ENCODE measurements at places on chromosomes 11 and 22. TPM values are rescaled to one million over a fixed set of nuclear protein-coding genes. Genes with fewer than 3 reads are reported as not detected.

GRCh38 chr11:6630632-6631291 is 11.5 kb upstream of the TPP1 start:
- no peak overlapping the region for H3K4me3 ChIP-seq
- peaks cover 8% of the 10 kb centered on the region for H3K4me1 ChIP-seq
- DNase-seq, result no peak

GRCh38 chr11:117908109-117908895 is 20.9 kb downstream of the TMPRSS13 start:
- no peaks in the 10 kb centered on the region for H3K36me3 ChIP-seq
- H3K27ac ChIP-seq, result no peak overlapping the region
- DNase-seq, result no peak

- no peaks in the 10 kb centered on the region for H3K27me3 ChIP-seq
- H3K27ac ChIP-seq, result no peak overlapping the region
- no peaks in the 10 kb centered on the region for H3K36me3 ChIP-seq
- H3K4me3 ChIP-seq, result no peak overlapping the region
- H3K4me1 ChIP-seq, result peaks cover 15% of the 10 kb centered on the region
These were observed 8.7 kb upstream of the GLB1L3 start for GRCh38 chr11:134267461-134267860.

- no peak for DNase-seq
- H3K36me3 ChIP-seq, result no peaks in the 10 kb centered on the region
- H3K4me3 ChIP-seq, result no peak overlapping the region
- no peak overlapping the region for H3K27ac ChIP-seq
These were observed 19.0 kb upstream of the LRRC32 start for GRCh38 chr11:76689313-76690260.

Gene KRTAP5-2
- total RNA-seq, result not detected

GRCh38 chr11:44324749-44325525 is 15.0 kb upstream of the ALX4 start:
- H3K36me3 ChIP-seq, result no peaks in the 10 kb centered on the region
- peaks cover 9% of the 10 kb centered on the region for H3K27me3 ChIP-seq
- no peaks in the 10 kb centered on the region for H3K4me1 ChIP-seq
- H3K4me3 ChIP-seq, result no peak overlapping the region
- H3K27ac ChIP-seq, result no peak overlapping the region

Gene CELSR1
- total RNA-seq, result 0.97 TPM

Gene MUC5AC
- not detected for total RNA-seq

- H3K36me3 ChIP-seq, result no peaks in the 10 kb centered on the region
- no peak overlapping the region for H3K4me3 ChIP-seq
- no peak overlapping the region for H3K27ac ChIP-seq
- no peaks in the 10 kb centered on the region for H3K4me1 ChIP-seq
- H3K27me3 ChIP-seq, result no peaks in the 10 kb centered on the region
These were observed 21.2 kb downstream of the PDGFD start for GRCh38 chr11:104142698-104143097.

Gene MICAL2
- total RNA-seq, result 5.8 TPM

Gene SAA2
- not detected for total RNA-seq

Gene OR51M1
- not detected for total RNA-seq

DNA sequence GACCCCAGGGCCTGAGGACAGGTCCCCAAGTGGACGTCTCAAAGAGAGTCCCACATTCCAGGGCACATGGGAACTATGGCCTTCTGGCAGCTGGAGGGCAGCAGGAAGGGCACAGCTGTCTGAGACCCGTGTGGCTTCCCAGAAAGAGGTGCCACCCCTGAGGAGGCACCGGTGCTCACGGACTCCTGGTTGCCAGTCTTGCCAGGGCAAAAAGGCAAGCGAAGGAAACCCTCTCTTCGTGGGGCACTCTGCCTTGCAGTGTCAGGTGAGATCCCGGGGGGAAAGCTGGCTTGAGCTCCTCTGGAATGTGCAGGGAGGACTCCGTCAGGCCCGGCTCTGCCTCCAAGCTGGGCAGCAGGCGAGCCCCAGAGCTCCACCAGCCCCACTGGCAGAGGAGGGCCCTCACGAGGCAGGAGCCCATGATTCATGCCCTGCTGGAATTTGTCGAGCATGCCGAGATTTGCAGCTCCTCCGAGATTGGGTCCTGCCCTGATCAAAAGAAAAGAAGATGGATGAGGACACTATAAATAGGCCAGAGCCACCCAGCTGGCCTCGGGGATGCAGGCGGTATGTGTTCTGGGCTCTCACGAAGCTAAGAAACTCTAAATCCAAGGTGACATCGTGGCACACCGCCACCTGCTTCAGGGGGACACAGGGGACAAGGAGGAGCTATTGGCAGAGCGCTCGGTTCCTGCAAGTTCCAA is 9.9 kb upstream of the CELSR1 start:
- no peaks in the 10 kb centered on the region for H3K27me3 ChIP-seq
- no peak overlapping the region for H3K27ac ChIP-seq
- no peak for DNase-seq
- no peak overlapping the region for H3K4me3 ChIP-seq
- no peaks in the 10 kb centered on the region for H3K36me3 ChIP-seq

DNA sequence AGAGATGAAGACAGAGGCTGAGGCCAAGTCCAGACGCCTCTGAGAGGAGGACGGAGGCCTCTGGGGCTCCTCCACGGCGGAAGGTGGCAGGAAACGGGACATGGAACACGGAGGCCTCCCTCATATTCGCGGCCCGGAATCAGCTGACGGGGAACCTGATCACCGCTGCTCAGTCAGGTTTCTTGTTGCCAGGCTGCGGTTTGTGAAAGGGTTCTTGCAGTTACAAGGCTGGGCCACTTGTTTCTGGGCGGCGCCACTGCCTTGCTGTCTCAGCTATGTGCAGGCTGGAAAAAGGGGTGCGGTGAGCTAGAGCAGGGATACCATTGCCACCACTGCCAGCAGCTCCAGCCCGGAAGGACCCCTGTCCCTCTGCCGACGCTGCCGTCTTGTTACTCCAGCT is 10.0 kb upstream of the MMP1 start:
- H3K36me3 ChIP-seq, result no peaks in the 10 kb centered on the region
- DNase-seq, result no peak
- H3K4me1 ChIP-seq, result no peaks in the 10 kb centered on the region
- H3K27me3 ChIP-seq, result no peaks in the 10 kb centered on the region

DNA sequence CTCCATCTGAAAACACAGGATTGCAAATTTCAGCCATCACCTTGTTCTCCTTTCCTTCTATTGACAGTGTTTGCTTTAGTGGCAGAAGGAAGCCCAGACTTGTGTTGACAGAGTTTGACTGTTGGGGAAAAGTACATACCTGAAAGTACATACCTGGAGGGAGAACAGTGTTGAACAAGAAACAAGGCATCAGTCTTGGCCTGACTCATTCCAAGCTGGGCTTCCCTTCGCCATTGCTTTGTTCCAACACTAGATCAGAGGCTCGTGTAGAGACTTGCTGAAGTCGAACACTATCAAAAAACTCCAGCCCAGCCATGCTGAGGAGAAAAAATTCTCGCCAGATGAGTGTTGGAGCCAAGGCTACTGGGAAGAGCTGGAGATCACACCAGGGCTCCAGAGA is 133.4 kb downstream of the BBOX1 start:
- no peak overlapping the region for H3K4me3 ChIP-seq
- DNase-seq, result no peak
- H3K36me3 ChIP-seq, result no peaks in the 10 kb centered on the region
- H3K27ac ChIP-seq, result no peak overlapping the region
- H3K4me1 ChIP-seq, result no peaks in the 10 kb centered on the region

Measured in naive thymus-derived CD4-positive, alpha-beta T cell (primary cell).